ENCODE measurements at places on chromosomes 7 and 10.

DNA sequence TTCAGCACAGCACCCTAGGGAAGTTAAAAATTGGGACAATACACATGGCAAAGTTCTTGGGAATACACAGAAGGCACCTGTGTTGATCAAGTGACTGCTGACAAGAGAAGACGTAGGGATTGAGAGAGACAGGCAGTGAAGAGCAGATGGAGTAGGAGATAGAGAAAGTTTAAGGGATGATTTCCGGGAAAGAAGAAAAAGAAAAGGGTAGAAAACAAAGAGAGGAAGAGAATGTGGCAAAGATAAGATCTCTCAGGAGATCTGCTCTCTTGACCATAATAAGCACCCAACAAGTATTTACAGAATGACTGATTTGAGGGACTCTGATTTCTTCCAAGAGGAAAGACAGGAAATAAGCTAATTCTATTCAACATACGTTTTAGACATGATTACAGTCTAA, 15.1 kb upstream of the RALA start:
- peak; percentile 90 for DNase-seq

- DNase-seq, result peak; percentile 66
These were observed 30.0 kb downstream of the SLC26A4 start for GRCh38 chr7:107690611-107691010.

GRCh38 chr10:69237528-69238159, 17.5 kb downstream of the HKDC1 start:
- peak; percentile 81 for DNase-seq

DNA sequence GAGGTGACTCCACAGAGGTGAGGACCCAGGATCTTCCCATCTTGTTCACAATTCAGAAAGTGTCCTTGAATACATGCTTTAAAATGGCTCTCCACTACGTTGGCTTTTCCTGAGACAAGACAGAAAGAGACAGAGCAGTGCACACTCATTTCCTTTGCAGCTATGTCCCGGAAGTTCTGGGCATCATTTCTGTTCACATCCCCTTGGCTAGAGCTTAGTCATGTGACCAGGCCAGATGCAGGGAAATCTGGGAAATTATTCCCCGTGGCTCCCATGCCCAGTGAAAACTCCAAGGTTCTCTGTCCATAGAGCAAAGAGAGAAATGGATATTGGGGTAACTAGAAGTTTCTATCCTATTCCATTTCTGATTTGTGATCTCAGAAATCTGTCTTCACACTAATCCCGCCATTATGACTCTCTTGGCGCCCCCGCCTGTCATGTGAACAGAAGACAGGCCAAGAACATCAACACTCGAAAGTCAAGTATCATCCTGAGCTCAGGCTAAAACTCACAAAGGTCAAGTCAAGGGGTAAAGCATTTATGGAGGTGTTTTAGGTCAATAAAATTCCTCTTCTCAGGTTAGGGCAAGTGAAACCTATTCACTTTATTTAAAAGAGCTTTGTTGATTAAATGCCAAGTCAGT, 251.4 kb upstream of the HABP2 start:
- DNase-seq, result no peak

DNA sequence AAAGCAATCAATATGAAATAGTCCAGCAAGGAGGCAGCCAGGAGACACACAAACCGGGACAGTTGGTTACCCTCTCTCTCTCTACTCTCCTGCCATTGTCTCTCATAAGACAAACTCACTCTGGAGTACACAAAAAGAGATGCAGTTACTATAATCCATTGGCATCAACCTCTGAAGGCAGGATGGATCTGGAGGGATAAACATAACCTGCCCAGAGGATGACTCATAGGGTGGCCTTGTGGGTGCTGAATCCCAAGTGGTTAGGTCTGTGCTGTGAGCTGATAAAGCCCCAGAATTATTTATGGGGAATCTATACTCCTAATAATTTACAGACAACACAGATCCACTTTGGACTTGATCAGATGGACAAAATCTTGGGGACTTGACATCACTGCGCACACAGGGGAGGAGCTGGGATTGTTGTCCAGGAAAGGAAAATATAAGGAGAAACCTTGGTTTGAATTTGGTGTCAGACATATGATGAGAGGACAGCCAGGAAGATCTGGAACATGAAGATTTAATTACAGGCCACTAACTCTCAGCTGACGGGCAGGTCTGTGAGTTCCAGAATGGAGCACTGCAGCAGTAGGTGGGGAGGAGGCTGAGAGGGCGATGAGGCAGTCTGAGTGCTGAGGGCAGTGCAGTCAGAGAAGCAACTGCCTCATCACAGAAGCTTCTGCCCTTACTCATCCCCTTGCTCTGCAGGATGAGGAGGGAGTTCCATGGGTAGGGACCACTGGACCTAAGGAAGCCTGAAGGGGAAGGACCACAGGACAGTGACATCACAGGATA, 113.9 kb upstream of the PRSS58 start:
- DNase-seq, result no peak

GRCh38 chr10:93006435-93007039, 54.1 kb upstream of the CYP26C1 start:
- DNase-seq, result peak; percentile 61

DNA sequence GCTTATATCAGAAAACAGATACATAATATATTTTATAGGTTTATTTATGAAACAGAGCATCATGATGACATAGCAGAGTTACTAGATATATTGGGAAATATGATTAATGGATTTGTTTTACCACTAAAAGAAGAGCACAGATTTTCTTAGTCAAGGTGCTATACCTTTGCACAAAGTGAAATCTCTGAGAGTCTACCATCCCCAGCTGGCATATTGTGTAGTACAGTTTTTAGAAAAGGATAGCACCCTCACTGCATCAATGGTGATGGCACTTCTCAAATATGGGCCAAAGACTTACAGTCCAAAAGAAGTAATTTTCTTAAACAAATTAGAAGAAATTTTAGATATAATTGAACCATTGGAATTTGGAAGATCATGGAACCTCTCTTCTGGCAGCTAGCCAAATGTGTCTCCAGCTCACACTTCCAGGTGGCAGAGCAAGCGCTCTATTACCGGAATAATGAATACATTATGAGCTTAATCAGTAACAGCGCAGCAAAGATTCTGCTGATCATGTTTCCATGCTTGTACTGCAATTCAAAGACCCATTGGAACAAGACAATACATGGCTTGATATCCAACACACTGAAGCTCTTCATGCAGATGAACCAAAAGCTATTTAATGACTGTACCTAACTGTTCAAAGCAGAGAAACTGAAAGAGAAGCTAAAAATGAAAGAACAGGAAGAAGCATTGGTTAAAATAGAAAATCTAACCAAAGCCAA, 21.9 kb upstream of the CREB3L2 start:
- DNase-seq, result no peak

GRCh38 chr7:16753102-16753931, at the start of gene TSPAN13:
Gene TSPAN13, plus strand, starts transcription at chr7:16753755. Its CDS starts 213 bp downstream, at chr7:16753968.
- DNase-seq, result peak; percentile 79

DNA sequence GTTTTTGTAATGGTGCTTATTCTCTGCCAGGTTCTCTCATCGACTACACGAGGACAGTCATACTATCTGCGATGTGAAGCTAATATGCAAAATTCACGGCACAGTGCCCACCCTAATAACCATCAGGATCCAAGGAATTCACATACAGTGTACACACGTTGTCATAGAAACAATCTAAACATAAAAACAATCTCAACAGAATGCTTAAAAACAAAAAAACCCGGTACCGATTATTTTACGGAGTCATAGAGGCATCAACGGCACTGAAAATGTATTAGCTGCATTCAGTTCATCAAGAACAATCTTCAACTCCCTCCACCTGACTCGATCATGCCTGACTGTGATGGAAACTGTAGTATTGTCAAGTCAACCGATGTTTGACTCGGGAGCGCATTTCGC, 628 bp downstream of the MRPS33 start:
- DNase-seq, result no peak

DNA sequence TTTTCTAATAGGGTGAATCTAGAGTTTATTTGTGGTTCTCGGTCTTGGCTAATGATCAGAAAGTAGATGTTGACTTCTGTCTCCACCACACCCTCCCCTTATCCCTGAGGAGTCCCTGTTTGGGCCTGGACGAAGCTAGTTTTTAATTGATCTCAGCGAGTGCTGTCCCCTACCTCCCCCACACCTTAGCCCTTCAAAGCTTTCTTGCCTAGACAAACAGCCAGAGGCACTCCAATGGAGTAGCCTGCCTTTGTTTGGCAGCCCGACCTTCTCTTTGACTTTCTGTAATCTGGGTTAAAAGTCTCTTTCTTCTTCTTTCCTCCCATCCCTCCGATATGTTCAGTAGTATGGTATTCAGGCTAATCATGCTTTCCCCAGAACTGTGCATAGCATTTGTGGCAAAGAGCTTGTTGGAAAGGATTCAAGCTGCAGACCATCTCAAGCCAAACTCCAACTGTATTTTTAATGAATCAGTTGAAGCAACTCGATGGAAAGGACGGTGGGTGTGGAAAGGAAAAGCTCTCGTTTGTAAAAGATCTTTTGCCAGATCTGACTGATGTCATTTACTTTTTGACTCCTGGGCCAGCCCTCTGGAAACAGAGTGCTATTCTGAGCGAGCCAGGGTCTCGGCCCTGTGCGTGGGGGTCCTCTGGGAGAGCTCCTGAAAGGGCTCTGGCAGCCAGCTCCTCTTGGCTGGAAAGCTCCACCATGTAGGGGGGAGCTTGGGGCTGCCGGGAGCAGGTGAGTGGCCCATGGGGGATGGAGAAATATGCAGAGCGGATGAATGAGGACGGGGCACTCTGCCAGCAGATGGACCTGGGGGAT, 4.5 kb downstream of the FAM180A start:
- DNase-seq, result no peak

- peak; percentile 20 for DNase-seq
These were observed 251.7 kb upstream of the MYO3A start for GRCh38 chr10:25682203-25682851.

- no peak for DNase-seq
These were observed 1.9 kb upstream of the SUV39H2 start for GRCh38 chr10:14876764-14877163.

DNA sequence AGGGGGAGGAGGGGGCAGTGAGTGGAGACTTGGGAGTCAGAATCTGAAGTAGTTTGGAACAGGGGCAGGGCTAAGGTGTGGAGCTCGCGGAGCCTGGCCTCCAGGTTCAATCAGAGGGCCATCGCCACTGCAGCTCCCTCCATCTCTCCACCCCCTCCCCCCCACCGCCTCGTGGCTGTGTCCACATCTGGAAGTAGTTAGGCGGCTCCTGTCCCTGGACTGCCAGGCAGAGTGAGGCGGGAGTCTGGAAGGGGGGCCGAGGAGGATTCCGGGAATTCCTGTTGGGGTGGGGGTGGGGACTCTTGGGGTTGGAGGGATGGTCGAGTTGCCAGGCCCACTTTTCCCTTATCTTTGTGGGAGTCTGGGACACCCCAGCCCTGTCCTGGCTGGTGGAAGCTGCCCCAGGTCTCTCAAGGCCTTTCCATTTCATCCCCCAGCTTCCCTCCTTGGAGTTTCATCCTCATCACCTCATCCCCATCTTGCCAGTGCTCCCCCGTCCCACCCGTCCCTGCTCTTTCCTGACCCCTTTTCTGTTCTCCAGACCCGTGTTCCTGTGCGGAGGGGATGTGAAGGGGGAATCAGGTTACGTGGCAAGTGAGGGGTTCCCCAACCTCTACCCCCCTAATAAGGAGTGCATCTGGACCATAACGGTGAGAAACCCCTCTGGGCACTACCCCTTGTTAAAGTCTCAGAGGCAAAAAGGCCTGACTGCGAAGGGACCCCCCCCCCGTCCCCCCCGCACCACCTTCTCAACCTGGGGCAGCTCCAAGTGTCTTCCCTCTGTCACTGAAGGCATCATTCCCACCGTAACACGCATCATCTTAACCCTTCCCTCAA, 944 bp downstream of the PCOLCE start:
- no peak for DNase-seq

- DNase-seq, result no peak
These were observed 264.5 kb upstream of the NEBL start for GRCh38 chr10:21161647-21162046.

- no peak for DNase-seq
These were observed 28.4 kb downstream of the TNRC18 start for GRCh38 chr7:5395246-5395645.

- no peak for DNase-seq
These were observed 323.7 kb downstream of the CDK14 start for GRCh38 chr7:90919816-90920215.

- DNase-seq, result no peak
These were observed 26.9 kb downstream of the DLG5 start for GRCh38 chr10:77899690-77900089.

GRCh38 chr10:124092250-124092859, 1.0 kb downstream of the CHST15 start:
- DNase-seq, result peak; percentile 37

GRCh38 chr10:5890452-5890915, 441 bp downstream of the FBH1 start:
- DNase-seq, result peak; percentile 45

- DNase-seq, result no peak
These were observed 68.4 kb downstream of the PPP1R3C start for GRCh38 chr10:91564508-91564907.

- DNase-seq, result no peak
These were observed 30.8 kb downstream of the CYTH3 start for GRCh38 chr7:6241607-6241973.

DNA sequence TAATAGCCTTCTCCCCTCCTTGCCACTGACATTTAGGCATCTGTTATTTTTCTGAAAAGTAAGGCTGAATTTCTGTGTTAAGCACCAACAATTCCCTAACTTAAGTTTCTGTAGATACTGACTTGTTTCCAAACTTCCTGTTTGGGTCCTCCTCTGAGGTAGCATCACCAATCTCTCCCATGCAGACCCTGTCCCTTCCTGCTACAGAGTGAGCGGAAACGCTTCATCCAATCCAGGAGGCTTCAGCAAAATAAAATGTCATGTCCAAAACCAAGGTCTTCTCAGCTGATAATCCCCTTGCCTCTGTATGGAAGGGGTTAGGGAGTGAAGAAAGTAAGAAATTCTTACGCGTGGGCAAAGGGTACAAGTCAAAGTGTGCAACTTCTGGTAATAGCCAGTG, 29.9 kb downstream of the XPNPEP1 start:
- DNase-seq, result no peak

DNA sequence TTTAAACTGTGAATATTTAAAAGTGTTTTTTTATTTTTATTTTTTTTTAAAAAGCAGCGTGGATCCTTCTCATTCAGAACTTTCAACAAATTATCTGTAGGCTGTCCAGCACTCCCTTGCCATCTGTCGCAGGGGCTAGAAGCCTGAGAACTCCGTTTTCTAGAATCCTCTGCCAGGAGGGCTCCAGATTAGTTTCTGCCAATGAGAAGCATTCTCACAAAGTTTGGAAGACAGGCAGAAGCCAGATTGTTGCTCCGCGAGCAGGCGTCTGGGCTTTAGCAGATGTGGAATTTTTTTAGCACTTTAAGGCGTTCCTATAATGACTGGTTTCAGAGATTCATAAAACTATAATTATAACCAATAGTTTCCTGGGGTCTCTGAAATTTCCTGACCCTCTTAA, 220.9 kb upstream of the KIAA1217 start:
- DNase-seq, result no peak

- no peak for DNase-seq
These were observed 218.9 kb upstream of the KMT2E start for GRCh38 chr7:104795086-104795485.

All from endothelial cell of umbilical vein (primary cell).